ENCODE measurements at places on chromosomes 3 and 15. TPM values are rescaled to one million over a fixed set of nuclear protein-coding genes. Genes with fewer than 3 reads are reported as not detected.

DNA sequence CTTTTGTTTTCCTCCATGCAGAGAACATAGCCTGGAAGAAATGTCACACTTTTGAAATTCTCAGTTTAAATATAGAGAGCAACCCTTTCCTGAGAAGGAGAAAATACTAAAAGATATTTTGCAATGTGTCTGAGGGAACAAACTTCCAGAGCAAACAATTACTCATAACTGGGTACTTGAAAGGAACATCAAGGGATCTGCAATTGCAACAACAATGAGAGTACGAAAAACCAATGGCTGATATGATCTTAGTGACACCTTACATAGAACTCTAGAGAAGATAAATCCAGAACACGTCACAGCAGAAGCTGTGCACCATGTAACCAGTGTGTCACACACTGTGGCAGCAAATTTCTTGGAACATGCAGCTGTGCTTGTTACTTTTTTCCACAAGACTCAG, 14.6 kb upstream of the ARPP21 start:
- DNase-seq = no peak

- DNase-seq = no peak
These were observed 104.3 kb downstream of the ABI3BP start for GRCh38 chr3:100888881-100889280.

The FOXL2NB gene
- polyA plus RNA-seq = not detected

The RLBP1 gene
- polyA plus RNA-seq = not detected

The CYP8B1 gene
- not detected for polyA plus RNA-seq
